ENCODE measurements at places on chromosomes 12 and 14.

- no peak for DNase-seq
Measured at GRCh38 chr14:91258011-91258618, 13.6 kb upstream of the GPR68 start.

- no peak for DNase-seq
Measured at GRCh38 chr14:23146351-23146910, 27.4 kb upstream of the CEBPE start.

DNA sequence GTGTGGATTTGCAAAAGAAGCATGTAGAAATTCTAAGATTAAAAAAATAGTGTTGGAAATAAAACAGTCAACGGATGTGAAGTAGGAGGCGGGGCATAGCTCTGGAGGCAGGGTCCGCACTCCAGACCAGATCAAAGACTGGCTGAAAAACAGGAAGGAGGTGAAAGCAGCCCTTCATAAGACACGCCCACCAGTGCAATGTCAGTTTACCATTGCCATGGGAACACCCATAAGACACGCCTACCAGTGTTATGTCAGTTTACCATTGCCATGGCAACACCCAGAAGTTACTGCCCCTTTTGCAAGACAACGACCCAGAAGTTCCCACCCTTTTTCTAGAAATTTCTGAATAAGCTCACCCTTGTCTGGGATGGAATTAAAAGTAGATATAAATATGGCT lies 87.1 kb downstream of the FZD10 start:
- DNase-seq = no peak

- no peak for DNase-seq
Measured at GRCh38 chr12:54452628-54453027, 20.8 kb downstream of the GTSF1 start.

DNA sequence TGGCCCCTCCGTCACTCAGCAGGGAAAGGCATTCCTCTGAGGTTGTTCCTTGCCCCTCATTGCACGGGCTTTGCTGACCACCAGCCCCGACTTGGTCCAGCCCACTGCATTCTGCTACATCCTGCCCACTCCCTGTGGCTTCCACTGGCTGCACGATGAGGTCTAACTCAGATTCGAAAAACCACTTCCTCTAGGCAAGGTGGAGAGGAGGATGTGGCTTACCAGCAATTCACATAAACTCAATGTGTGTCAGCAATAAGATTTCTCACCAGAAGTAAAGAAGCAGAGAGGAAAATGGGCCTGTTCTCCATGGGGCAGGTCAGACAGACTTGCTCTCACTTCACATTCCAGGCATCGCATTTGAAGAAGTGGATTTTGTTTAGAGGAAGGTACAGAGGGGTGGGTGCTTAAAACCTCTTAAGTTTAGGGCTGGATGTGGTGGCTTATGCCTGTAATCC lies 14.7 kb downstream of the GPR68 start:
- no peak for DNase-seq

- no peak for DNase-seq
Measured at GRCh38 chr14:104494483-104494882, 85.1 kb upstream of the C14orf180 start.

DNA sequence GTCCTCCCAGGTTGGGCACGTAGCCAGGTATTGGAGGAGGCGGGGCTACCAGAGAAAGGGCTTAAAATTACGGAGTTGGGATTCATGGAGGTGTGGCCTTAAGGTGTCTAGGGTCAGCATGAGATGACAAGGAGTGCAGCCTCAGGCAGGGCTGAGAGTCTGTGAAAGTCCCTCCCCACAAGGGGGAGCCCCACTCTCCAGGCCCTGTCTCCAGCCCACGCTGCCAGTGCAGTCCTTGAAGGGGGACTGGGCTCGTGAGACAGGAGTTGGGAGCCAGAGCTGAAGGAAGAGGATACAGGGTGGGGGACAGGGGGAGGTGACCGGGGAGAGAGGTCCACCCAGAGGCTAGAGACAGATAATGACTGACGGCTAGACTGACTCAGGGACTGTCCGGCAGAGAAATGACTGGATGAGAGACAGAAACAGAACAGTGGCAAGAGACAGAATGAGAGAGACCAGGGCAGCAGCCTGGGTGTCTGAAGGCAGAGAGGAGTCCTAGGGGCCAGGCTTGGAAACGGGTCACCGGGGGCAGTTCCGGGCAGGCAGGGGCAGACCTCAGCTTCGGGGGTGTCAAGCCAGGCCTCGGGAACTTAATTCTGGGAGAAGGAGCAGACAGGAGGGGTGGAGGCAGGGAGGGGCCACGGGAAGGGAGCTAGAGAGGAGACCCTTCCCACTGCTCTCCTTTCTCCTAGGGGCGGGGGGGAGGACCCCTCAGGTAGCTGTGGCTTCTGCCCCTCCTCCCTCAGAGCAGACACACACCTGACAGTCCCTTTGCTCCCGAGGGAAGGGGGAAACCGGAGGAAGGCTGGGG lies 970 bp downstream of the CDH24 start:
- peak; percentile 81 for DNase-seq

GRCh38 chr14:93981316-93982229 lies 5.2 kb upstream of the ASB2 start:
- DNase-seq = no peak

DNA sequence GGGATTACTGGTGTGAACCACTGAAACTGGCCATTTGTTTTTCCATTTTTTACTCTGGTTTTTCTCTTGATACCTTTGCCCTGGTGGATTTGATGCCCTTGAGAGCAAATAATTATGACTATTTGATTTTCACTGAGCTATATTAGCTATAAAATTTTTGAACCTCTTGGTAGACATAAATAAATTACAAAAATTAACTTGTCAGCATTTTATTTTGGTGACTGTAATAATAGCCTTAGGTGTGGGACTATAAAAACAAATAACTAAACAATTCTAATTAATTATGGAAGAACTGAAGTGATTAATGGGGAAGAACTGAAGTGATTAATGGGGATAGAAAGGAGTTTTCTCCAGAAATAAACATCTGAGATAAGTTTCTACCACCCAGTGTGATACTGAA lies 62.7 kb downstream of the CAND1 start:
- no peak for DNase-seq

GRCh38 chr12:13004361-13004760 lies 4.3 kb upstream of the HEBP1 start:
- DNase-seq = no peak

DNA sequence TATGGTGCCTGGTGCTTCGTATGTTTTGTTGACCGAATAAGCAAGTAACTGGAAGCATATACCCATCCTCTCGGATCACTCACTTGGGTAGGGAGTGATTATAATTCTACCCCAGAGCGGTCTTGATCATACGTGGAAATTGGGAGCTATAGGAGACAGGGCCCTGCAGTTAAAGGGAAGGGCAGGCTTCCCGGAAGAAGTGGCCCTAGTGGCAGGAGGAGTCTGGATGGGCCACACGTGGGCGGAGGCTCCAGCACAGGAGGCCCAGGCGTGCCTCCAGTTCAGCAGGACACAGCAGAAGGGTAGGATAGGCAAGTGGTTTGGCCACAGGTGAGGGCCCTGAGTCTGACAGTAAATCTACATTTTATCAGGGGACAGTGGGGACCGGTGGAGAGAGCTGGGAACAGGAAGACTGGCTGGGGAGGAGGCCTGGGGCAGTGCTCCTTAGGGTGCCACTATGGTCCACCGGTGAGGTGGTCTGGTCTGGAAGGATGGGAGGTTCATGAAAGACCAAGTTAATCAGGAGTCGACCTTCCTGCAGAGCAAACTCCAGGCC lies 23.5 kb upstream of the YY1 start:
- DNase-seq = no peak
